ENCODE measurements at places on chromosomes 2 and 18.

DNA sequence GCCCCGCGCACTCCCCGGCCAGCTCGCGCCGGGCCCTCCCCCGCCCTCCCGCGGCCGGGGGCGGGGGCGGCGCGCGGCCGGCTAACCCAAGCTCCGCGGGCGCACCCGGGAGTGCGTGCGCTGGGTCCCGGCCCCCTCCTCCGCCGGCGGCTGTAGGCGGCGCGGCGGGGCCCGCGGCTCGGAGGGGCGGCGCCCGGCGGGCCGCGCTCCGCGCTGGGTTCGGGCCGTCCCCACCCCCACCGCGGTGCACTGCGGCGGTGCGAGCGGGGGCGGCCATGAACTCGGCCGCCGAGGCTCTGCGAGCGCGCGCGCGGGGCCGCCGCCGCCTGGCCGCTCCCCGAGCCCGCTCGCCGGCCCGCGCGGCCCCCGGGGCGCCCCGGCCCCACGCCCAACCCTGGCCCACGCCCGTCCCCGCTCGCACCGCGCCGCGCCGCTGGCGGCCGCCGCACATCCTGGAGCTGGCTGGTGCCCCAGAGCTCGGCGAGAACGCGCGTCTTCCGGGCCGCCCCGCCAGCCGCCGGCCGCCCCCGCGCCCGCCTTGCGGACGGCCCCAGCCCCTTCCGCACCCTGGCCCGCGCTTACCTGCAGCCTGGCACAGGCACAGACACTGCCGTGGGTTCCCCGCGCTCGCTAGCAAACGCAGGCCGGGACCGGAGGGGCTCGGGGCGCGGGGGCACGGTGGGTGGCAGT lies at the start of gene ZBTB14:
ZBTB14 (minus strand) TSS at position 496 of the 690 bp plus-strand sequence. CDS start 2,480 bp downstream, outside the sequence.
- peak; percentile 81 for DNase-seq

DNA sequence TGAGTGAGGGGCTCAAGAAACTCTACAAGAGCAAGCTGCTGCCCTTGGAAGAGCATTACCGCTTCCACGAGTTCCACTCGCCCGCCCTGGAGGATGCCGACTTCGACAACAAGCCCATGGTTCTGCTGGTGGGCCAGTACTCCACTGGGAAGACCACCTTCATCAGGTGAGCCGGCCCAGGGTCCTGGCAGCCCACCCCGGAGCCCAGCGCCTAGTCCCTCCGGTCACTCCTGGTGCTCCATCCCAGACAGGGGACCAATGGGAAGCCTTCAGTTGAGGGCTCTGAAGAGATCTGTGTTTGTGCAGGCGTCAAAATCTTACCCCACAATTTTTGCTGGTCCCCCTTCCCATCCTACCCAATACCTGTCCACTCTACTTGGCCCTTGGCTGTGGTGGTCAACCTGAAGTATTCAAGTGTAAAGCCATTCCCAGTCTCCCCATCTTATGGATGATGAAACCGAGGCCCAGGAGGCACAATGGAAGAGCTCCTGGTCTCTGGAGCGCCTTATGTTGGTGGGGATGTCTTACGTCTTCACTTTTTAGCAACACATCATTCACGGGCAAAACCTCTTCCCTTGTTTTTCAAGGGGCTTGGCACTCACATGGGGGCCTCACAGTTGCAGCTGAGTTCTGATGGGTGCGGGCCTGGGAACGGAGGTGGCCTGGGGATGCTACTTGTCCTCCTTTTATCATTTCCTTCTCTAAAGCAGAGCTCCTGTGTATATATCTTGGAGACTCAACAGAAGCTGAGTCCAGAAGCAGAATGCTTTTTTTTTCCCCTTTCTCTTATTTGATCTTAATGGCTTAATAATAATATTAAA lies 941 bp downstream of the EHD3 start:
- no peak for DNase-seq

DNA sequence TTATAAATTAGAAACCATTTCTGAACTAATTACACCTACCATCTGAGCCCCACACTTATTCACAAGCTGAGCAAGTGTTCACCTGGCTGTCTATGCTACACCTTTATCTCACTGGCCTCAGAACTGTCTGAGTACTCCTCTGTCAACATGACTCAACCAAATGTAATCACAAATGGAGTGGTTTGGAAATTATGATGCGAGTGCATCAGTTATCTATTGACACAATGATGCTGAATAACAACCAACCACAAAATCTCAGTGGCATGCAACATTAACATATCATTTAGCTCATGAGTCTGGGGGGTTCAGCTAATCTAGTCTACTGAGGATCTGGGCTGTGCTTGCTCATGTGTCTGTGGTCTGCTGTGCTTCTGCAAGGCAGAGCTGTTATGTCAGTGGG lies 184.2 kb upstream of the NXPH2 start:
- no peak for DNase-seq

DNA sequence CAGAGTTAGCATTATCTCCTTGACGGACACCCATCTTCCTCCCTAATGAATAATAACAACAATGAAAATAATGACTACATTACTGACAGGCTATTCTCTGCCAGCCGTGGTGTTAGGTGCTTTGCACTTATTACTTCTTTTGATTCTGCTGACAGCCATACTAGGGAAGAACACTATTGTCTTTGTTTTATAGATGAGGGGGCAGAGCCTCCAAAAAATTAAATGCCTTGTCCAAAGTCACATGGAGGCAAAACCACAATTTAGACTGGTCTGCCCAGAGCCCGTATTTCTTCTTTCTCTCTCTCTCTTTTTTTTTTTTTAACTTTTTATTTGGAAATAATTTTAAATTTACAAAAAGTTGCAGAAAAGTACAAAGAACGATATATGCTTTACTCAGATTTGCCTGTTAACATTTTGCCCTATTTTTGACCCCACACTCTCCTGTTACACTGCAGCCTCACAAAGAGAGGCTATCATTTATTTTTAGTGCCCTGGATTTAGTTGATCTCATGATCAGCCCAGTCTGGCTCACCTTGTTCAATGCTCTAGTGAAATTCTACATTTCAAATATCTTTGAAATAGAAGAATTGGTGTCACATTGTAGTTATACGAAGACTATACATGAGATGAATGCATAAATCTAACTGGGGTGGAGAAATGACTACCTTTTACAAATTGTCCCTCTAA lies 369.4 kb downstream of the LRRTM1 start:
- no peak for DNase-seq

DNA sequence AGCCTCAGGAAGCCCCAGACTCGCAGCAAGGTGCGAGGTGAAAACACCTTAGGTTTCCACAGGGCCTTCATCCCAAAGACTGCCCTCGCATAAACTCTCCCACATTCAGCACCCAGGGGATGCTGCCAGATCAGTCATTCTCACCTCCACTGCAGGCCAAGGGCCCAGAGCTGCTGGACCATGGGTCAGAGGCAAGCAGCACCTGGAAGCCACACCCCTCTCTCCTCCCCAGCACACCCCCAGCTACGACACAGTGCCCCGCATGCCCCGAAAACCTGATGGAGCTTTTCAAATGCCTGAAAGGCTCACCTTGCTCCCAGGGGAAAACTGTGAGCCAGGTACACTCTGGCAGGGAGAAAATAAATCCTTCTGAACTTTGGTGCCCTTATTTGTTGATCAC lies 31.9 kb upstream of the LDLRAD4 start:
- DNase-seq: no peak

DNA sequence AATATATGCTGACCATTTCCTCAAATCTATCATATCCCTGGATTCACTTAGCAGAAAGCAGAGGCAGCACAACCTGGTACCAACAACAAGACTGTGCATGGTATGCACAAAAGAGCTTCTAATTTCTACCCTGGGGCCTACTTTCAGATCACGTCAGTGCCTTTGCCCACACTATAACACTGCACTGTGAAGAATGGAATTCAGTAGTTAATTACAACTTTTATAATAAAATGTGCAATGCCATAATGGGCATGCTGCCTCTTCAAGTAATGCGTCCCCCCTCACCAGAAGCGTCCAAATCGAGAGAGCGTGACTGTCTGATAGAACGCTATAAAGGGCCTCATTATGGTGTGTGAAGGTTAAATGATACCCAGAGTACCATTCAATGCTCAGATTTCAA lies 328.1 kb upstream of the PKDCC start:
- DNase-seq: no peak

DNA sequence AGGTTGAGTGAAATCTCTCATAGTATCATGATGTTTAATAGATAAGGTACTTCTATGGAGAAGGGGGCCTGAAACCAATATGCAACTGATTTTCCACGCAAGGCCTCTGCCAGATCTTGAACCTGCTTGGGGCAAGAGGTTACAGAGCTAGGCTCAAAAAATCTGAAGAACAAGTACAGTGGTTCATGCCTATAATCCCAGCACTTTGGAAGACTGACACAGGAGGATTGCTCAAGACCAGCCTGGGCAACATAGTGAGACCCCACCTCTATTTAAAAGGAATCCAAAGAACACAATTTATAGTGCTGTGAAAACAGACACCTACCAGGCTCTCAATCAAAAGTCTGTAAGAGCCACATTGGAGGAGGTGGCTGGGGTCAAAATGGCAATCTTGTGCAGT lies 28.6 kb downstream of the HADHA start:
- no peak for DNase-seq

GRCh38 chr18:57943723-57944122 lies 100.3 kb upstream of the NEDD4L start:
- DNase-seq: no peak

DNA sequence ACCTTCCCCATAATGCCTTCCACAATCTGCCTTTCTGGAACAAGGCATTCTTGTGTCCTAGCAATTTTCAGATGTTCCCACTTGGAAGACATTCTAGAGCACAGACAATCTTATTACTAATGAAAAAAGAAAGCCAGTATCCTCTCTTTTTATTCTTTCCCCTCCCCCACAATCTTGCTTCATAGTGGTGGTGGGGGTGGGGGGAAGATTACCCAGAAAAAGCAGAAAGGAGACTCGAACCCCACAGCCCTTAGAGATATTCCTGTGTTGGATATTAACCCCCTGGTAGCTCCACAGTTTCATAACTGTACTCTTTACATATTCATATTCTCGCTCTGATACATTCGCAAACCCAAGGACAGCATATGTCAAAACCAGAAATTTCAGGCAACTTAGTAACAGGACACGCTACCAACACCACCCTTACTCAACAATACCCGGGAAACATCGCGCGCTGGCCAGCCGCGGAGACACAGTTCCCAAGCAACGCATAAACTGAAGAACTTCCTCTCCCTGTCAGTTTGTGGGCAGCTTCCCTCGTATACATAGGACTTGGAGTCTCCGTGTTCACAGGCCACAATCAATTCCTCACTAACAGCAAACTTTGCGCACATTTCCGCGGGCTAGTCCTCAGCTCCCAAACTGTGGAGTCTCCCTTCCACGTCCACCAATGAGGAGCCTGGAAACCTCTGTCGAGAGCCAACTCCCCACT lies 793 bp downstream of the NR4A2 start:
- DNase-seq: peak; percentile 68

DNA sequence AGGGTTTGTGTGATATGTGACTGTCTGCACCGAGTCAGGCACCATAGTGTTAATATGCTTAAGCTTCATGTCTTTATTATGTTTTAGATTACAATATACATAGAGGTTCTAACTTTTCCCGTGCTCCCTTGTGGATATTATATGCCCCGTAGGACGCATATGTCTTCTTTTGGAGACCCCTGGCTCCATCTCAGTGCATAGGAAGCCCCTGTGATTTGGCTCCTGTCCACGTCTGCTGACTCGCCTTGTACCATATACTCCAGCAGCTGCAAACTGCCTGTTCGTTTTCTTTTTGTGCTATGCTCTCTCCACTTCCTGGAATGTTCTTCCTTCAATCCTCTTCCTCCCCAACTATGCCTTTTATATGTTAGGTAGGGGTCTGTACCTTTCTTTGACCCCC lies 110.9 kb downstream of the PTRHD1 start:
- no peak for DNase-seq

GRCh38 chr2:13901526-13901925 lies 731.0 kb upstream of the LRATD1 start:
- DNase-seq: no peak

DNA sequence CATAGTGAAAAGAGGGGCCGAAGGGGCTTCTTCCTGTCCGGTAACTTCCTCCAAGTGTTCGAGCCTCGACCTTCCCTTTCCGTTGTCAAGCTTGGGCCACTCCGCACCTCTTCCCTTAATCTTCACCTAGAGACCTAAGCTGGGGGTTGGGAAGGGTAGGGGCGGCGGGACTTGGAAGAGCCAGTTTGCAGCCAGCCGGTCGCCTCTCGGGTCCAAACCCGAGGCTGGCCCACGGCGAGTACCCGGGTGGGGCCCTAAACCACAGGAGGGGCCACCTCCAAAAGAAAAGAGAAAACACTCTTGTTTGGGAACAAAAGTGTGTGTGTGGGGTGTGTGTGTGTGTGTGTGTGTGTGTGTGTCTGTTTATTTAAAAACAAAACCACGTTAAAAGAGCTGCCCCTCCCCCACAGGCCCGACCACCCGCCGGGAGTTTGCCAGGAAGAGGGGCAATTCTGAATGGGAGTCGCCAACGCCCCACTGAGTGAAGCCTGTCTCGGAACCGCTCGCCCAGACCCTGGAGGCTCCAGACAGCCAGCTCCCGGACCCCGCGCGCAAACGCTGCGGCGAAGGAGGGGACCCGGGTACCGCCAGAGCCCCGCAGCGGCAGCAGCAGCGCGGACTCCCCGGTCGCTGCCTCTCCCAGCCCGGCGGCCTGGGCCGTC lies 488 bp upstream of the RHOB start:
- peak; percentile 40 for DNase-seq

DNA sequence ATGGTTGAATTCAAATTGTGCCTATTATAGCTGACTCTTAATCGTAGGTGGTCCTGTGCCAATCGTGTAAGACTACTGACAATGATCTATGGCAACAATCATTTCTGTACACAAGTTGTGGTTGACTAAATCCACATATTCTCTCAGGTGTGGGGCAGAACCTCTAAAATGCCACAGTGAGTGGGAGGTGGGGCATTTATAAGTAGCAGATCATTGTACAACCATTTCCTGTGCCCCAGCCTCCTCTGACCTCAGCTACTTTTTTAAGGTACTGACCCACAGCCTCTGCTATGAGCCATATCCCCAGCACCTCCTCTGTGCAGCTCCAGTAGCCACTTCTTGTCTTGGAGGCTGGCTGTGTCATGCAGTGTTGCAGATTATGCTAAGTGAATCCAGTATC lies 48.6 kb upstream of the RAPH1 start:
- no peak for DNase-seq

DNA sequence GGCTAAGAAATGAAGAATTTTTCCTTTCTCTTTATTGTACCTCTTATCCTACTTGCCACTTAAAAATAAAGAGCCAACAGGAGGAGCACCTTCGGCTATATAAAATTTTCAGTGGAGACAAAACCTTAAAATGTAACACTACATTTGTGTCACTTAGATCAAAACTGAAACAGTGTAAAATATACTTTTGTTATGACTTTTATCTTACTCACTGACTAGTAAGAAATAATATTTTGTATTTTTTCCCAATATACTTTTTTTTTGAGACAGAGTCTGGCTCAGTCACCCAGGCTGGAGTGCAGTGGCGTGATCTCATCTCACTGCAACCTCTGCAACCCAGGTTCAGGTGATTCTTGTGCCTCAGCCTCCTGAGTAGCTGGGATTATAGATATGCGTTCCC lies 28.3 kb downstream of the KCNJ13 start:
- no peak for DNase-seq

DNA sequence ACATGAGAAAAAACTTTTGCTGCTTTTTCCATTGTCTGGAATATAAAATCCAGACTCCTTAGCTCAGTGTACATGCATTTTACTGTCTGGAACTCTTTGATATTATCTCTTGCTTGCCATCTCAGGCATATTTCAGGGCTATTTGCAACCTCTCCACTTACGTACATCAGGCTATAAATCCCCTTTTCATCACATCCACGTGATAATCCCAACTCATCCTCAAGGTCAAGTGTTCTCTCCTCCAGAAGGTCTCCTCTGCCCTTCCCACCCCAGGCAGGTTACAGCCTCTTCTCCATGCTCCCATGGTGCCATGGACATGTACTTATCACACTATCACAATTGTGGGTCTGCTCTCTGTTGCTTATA lies 202.5 kb upstream of the RBMS1 start:
- no peak for DNase-seq

GRCh38 chr2:70697603-70698383 lies 70.2 kb downstream of the ADD2 start:
- no peak for DNase-seq
